ENCODE measurements at places on chromosomes 7 and 10.

GRCh38 chr10:74032900-74033655 lies 35.2 kb downstream of the VCL start:
- no peak for DNase-seq

- no peak for DNase-seq
Observed at GRCh38 chr7:40680657-40681056, 545.9 kb downstream of the SUGCT start.

DNA sequence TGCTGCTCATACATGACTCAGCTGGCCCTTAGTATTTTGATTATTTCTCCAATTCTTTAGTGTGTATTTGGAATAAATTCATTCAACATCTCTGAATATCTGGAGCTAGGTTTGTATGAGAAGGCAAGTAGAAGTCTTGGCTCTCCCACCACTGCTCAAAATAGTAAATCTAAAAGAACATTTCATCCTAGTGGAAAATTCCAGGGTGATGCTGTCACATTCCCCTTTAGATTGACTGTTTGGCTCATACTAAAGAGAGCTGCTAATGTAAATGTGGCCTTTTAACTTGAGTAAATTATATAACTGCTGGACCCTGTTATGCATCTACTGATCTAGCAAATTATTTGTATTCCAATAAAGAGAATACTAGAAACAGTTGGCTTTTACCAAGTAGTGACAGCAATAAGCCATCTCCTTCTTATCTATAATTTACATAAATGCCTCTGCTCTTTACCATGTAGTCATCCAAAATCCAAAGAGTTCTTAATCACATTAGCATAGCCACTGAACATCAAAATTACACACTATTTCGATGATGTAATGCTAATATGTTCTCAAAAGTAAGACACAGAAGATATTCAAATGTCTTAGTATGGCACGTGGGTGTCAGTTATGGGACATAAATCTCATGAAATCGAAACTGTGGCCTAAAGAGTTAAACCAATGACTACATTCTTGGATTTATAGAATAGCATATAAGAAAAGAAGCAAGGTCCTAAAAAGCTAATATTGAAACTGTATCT lies 86.9 kb upstream of the KCND2 start:
- DNase-seq = no peak

GRCh38 chr10:61643316-61643751 lies 19.4 kb upstream of the CABCOCO1 start:
- DNase-seq = no peak

- DNase-seq = no peak
Observed at GRCh38 chr7:18566829-18567228, 71.3 kb downstream of the HDAC9 start.
